ENCODE measurements at places on chromosomes 7 and 10.

DNA sequence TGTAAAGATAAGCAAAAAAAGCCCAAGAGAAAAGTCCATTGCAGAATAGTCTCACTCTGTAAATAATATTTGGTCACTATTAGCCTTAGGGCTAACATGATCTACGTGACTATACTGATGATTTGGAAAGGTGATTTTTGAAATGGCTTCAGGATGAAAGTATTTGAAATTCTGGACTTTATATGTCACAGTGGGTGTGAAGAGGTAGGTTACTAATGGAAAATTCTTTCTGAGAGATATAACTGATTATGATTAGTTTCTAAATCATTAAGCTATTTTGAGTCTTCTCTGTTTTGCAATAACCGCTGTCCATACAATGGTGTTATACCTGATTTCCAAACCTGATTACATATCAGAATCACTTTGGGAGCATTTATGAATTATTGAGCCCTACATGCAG lies 20.1 kb upstream of the HBP1 start:
- DNase-seq = no peak

DNA sequence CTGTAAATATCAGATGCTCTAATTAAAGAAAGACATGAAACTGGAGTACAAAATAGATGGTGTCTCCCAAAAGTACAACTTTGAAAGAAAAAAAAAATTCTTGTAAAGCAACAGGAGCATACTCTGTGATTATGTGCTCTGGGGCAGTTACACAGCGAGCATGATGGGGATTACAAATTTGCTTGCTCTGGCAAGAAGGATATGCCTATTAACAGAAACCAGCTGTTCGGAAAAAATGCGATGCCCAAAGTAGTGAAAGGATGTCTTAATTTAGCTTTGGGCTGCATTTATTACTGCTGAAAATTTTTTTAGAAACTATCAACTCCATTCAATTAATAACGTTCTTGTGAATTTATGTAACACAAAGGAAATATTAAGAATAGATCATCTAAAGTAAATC lies 256.9 kb upstream of the TPK1 start:
- DNase-seq = no peak

GRCh38 chr7:79241288-79242060 lies 212.0 kb downstream of the MAGI2 start:
- no peak for DNase-seq

DNA sequence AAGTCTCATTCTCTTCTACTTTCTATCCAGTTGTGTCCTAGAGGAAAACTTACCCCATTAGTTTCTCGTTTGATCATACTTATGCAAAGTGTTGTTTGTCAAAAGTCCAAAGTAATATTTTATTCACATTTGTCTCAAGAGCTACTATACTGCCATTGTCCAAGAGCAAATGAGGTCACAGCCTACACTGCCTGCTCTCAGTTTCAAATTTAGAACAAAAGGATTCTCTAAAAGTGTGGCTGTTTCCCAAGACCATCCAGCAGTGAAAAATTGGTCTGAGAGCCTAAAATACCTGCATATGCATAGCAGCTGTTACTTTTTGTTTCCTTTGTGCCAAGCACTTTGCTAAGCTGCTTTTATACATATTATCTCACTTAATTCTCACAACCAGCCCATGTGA lies 439.5 kb upstream of the NFE2L3 start:
- no peak for DNase-seq

DNA sequence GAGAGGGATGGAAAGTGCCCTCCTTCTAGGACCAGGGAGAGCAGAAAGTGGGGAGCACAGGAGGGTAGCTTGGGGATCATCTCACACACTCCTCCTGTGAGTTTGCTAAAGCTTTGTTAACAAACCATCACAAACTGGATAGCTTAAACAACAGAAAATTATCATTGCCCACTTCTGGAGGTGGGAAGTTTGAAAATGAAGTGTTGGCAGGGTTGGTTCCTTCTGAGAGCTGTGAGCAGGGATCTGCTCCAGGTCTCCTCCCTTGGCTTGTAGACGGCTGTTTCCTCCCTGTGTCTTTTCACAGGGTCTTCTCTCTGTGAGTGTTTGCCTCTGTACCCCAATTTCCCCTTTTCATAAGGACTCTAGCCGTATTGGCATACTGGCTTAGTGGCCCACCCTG lies 32.0 kb upstream of the CXCL12 start:
- no peak for DNase-seq

Measured in suppressor macrophage (primary cell).